Heart right ventricle (tissue), 16 donors: ENCODE measurements at places on chromosomes 16 and 17. TPM values are rescaled to one million over a fixed set of nuclear protein-coding genes. Genes with fewer than 3 reads are reported as not detected.

ASPHD1 gene
- total RNA-seq: 0.20 TPM

CCL4 gene
- 0.37 TPM for total RNA-seq

PIK3R5 gene
- total RNA-seq: 2.4 TPM

BCAR1 gene
- 82.4 TPM for total RNA-seq

AANAT gene
- total RNA-seq: not detected

CEMP1 gene
- total RNA-seq: not detected

TP53TG3C gene
- not detected for total RNA-seq

BORCS6 gene
- 6.6 TPM for total RNA-seq

SEC14L5 gene
- total RNA-seq: 9.3 TPM

CES5A gene
- not detected for total RNA-seq

RNF227 gene
- total RNA-seq: 0.68 TPM

HOXB4 gene
- 0.21 TPM for total RNA-seq

COG8 gene
- 27.0 TPM for total RNA-seq

WNT3 gene
- total RNA-seq: 0.90 TPM
